ENCODE measurements at places on chromosomes 13 and 19. TPM values are rescaled to one million over a fixed set of nuclear protein-coding genes. Genes with fewer than 3 reads are reported as not detected.

The NANOS3 gene
- total RNA-seq = not detected

The ATP4A gene
- not detected for total RNA-seq

The GNG7 gene
- 18.8 TPM for total RNA-seq

The CIRBP gene
- total RNA-seq = 236 TPM

The PIH1D1 gene
- total RNA-seq = 84.0 TPM
